Stimulated activated CD8-positive, alpha-beta memory T cell treated with anti-CD3 and anti-CD28 coated beads, Interleukin-7, amount 100 ng/mL, for 4 hours (primary cell): ENCODE measurements at places on chromosomes 7 and 10.

GRCh38 chr7:157235357-157236333 is 96.9 kb downstream of the UBE3C start:
- DNase-seq, result no peak

DNA sequence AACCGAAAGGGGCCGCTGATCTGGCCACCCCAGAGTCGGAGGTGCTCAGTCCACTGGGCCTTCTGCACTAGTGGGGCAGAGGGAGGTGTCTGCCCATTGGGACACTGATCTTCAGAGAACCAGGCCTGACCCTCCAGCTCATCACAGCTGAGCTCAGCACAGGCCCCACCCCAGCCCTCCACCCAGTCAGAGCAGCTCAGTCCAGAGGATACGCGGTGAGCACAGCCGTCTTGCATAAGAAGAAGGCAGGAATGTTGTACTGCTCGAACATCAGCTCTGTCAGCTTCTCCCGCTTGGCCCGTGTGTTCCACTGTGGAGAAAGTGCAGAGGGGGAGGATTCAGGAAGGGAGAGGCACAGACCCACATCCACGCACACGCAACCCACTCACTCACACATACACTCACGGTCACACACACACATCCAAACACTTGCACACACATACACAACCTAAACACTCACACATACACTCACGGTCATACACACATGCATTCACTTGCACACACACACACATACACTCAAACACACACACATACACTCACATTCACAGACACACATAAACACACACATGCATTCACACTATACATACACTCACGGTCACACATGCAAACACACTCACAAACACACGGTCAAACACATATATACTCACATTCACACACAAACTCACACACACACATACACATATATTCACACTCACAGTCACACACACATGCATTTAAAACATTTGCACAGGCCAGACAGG is 6.3 kb downstream of the ACTL6B start:
- DNase-seq, result no peak

DNA sequence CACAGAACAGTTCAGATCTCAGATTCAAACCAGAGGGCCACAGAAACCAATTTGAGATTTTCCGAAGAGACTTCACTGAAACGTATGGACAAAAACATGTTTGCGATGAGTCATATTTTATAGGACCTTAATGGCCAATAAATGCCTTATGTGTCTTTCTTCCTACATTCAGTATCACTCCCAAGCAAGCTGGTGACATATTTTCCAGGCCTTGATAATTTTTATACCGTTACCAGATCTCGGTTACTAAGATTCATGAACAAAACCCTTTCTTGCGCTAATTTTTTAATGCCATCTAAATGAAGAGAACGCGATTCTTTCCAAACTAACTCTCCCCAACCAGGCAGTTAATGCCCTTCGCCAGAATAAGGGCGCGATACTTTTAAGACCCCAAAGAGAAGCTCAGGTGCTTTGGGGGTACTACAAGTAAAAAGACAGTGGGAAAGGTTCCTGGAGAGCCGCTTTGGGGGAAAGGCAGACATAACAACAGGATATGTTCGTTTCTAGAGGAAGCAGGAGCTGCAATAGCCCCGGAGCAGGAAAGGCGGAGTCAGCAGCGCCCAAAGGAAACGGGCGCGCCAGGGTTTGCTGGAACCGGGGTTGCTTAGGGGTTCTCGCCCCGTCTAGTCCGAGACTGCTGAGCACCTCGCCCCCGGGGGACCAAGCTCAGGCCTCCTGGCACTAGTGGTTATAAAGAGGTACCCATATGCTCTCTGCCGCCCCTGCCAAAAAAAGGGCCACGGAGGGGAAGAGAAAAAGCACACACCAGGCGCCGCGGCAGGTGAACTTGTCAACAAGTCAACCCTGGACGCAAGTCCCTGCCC is 884 bp downstream of the ICA1 start:
- DNase-seq, result no peak

- DNase-seq, result no peak
Observed at GRCh38 chr7:55539380-55539779, 32.9 kb downstream of the VOPP1 start.

GRCh38 chr10:90779548-90779947 is 78.3 kb downstream of the HTR7 start:
- DNase-seq, result no peak

DNA sequence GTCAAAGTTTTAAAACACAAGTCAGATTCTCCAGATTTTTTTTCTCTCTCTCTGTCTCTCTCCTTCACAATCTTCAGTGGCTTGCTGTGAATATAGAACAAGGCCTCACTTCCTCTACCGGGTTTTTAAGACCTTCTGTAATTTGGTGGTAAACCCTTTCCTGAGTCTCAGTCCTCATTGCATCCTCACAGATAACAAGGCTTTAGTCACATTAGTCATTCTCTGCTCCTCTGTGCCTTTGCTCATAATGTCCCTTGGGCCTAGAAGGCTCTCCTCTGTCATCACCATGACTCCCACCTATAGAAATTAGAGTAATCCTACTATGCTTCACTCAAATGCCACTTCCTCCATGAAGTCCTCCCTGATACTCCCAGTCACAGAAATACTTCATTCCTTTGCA is 172.7 kb upstream of the HPS1 start:
- DNase-seq, result no peak

DNA sequence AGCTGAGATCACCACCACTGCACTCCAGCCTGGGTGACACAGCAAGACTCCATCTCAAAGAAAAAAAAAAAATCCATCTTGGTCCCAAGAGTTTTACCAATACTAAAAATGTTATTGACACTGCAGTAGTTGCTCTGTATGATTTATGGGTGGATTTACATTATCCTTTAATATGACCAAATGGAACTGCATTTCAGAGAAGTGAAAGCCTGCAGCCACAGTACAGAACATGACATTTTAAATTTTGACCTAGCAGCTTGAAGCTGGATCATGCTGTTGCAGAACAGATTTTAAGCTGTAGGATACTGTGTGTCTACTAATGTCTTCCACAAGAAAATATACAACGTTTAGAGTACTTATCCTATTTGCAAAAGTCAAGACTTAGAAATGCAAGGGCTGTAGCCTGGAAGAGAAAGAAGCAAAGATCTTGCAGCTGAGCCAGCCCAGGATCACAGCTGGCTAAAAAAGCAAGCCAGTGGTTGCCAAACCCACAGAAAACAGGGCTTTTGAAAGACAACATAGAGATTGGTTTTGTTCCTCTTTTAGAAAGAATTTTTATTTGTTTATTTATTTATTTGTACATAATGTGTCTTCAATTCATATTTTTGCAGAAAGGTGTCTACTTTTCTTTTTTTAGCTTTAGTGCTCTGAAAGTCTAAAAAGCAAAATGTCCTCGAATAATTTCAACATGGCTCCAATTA is 55.2 kb upstream of the WNT16 start:
- no peak for DNase-seq

- DNase-seq, result no peak
Observed at GRCh38 chr10:11065567-11065966, 47.9 kb downstream of the CELF2 start.

DNA sequence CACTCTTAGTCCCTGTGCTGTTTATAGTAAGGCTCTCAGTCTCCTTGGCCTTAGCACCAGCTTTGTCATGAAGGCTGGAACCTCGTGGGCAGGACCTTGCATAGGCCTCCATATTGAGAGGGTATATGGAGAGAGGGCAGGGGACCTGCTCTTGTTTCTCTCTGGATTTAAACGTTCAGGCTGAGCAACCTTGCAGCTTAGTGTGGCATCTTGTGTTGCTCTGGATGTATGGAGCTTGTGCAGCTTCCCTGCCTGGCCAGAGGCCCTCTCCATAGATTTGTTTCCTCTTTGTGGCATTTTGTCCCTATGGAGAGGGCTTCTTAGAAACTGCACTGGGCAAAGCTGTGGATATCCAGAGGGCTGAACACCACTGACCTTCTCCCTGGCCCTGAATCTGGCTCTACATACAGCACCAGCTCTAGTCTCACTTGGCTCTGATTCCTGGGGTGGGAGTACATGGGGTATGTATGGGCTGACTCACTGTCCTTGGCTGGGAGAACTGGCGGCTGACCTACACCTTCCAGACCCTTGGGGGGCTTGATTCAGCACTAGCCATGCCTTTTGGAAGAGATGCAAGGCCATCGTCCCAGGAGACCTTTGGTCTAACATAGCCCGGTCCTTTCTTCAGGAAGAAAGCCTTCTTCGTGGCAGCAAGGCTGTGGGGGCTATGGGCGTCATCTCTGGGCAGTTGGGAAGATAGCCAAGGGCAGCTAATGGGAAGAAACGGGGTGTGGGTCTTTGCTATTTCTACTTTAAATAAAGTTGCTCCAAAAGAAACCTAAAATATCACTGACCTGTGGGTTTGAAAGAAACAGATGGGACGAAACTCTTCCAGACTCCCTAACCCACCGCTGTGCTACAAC is 30.5 kb downstream of the ITPRIP start:
- DNase-seq, result no peak

DNA sequence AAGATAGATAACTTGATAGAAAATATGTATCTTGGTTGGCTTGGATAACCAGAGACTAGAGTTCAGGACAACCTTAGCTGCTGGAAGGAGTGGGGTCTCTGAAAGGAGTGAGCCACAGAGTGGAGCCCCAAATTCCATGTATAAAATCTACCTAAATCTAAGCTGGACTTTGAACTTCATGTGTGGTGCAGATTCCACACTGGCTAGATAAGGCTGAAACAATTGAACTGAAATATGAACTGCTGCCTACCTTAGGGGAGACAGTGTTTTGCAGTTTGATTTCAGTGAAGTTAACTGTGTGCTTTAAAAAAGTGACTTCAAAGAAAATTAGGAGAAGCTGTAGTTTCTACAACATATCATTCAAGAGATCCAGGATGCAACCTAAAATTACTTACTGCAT is 123.9 kb downstream of the LRMDA start:
- DNase-seq, result no peak

DNA sequence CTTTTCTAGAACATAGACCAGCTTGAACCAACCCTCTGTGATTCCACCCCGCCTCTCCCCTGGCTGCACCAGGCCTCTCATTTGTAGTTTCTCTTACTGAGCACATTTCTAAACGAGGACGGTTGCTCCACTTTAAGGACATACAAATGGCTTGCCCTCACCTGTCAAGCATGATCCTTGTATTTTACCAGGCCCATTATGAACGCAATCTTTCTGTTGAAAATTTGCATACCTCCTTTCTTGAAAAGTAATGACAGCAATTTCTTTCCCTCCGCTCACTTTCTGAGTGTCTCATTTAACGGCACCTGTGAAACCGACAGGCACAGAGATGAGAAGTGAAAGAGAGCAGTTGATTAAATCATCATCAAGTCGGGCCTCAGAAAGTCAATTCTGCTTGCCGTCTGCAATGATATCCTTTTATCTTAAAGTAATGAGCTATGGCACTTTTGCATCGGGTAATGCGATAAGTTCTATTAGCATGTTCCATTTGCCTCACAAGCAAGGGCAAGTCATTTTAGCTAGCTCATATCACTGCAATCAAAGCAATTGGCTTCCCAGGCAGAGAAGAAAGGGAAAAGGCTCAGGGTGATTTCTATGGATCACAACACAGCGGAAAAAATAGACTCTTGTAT is 705.6 kb upstream of the GALNT17 start:
- no peak for DNase-seq

DNA sequence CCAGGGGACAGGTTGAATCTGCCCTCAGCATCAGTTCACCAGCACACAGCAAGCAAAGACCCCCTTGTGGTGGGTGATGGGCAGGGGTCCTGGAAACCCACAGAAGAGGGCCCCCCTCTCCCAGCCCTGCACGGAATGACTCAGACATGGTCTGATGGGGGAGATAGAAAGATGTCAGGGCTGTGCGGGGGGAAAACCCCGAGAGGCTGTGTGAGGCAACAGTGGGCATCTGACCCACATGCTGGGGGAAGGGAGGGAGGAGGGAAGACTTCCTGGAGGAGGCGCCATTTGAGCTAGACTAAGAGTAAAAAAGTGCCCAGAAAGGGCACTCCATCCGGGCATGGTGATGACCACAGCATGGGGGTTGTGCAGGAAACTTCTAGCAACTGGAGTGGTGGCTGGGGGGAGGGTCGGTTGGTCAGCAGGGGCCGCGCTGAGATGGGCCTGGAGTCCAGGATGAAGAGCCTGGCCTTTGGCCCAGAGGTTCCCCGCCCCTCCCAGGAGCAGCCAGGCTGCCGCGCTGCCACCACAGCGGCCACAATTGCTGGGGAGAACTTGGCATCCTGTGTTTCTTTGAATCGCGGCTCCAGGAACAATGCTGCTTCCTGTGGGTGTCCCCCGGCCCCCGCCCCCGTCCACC is 2.5 kb downstream of the LFNG start:
- DNase-seq, result peak; percentile 72

DNA sequence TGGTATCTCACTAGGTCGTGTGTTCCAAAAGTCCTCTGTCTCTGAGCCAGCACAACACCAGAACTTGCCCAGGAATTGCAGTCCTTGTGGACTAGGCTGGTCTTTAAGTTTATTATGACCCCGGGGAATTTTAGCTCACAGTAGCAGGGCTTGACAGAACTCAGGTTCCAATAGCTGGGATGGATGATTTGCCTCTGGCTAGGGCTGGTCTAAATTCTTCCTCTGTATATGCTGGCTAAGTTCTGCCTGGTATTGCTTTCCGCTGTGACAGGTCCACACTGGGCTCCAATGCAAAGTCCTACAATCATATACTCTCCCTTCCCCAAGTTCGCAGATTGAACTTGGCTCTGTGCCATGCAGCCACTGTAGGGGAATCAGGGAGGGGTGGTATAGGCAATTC is 52.5 kb downstream of the FAS start:
- no peak for DNase-seq

DNA sequence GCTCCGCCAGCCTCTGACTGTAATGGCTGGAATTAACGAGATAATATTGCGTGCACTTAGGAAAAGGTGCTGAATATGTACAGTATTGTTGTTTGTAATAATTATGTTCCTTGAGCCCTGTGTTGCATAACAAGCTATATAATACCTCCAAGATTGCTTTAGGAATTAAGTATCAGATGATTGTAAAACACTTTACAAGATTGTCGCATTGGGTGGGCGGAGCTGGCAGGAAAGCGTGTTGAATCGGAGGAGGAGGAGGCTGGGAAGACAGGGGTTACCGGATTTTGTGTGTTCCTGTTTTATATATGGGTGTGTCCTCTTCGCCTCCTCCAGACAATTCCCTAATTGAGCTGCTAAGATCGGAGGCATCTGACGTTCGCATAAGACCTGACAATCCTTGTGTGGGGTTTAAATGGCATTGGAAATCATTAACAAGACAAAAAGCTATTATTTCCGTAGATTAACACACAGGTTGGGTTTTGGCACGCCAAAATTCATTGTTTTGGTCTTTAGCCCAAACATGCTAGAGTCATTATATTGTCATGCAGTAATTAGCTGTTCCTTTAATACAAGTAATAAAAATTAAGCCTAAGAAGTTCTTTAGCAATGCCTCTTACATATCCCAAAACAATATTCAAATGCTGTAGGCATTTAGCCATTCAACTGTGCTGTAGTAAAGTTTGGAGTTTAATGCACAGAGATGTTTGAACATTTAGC is 192.9 kb upstream of the SH2B2 start:
- DNase-seq, result no peak
